NCI-H446 (cell line): ENCODE measurements at places on chromosomes 1 and 21.

DNA sequence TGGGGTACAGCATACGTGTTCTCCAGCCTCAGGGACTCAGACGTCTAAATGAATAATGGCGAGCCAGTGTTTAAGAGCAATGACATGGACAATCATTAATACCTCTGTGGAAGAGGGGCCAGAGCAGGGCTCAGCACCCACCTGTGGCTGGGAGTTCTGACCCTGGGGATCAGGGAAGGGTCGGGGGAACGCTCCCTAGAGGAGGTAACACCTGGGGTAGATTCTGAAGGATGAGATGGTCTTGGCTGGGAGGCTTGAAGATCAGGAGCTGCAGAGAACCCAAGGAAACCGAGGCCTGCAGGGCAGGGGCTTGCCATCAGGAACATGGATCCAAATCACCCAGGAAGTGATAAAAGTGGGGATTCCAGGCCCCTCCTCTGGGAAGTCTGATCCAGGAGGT, 138.2 kb upstream of the RUNX3 start:
- no peak for DNase-seq

- no peak for DNase-seq
Measured at GRCh38 chr1:244074559-244075171, 23.6 kb downstream of the ZBTB18 start.

- DNase-seq, result no peak
Measured at GRCh38 chr1:236748268-236748870, 46.7 kb upstream of the MTR start.

DNA sequence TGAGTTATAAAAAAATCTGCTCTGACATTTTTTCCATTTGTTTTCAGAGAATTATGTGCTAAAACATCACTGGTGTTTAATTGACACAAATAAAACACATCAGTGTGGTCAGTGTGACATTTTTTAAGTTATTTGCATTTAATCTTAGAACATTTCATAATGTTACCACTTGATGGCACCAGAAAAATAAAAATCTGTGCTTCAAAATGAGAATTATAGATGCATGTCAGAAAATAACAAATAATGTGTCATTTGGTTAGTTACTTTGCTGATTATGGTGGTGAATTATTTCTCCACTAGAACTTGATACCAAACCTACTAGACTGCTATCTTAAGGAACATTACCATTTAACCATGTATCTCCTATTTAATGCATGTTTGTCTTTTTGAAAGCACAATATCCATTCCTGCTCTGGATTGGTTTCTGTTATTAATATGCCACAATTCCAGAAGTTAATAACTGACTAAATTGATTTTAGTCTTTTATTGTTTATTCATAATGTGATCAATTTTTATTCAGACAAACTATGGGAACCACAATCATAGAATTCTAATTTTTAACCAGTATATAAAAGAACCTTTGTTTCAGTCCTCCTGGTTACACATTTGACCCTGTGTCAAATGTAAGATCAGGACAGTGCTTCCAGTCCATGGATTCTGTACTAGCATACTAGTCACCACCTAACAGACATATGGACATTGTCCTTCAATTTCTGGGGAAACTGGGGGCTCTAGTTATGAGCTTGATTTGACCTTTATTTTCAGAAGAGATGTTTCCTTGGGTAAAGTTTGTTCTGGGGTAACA, 81.0 kb downstream of the RPS6KC1 start:
- no peak for DNase-seq

GRCh38 chr1:185441605-185442004, 124.6 kb upstream of the IVNS1ABP start:
- DNase-seq, result no peak

DNA sequence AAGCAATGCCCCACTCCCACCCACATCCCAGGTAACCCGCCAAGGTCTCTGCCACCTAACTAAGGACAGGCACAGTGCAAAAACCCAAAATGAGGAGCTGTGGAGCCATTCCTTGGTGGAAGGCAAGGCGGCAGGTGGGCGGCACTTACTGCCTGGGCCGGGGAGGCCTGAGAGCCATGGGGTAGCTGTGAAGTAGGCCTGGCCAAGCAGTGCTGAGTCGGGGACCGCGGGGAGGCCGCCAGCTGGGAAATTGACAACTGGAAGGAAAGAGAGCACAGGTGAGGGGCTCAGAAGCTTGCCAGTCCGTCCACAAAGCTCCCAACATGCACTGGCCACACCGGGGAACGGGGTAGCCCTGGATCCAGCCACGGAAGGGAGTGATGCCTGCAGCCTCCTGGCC, 85.3 kb downstream of the NPHP4 start:
- DNase-seq, result no peak

GRCh38 chr1:223209293-223209898, 66.3 kb upstream of the TLR5 start:
- DNase-seq, result no peak

- no peak for DNase-seq
Measured at GRCh38 chr1:89894210-89895201, 73.7 kb downstream of the LRRC8D start.

GRCh38 chr1:22253012-22253790, 110.3 kb upstream of the WNT4 start:
- no peak for DNase-seq

- peak; percentile 67 for DNase-seq
Measured at GRCh38 chr1:112704934-112705627, 1.8 kb downstream of the RHOC start.

GRCh38 chr1:91803847-91804545, 82.0 kb downstream of the TGFBR3 start:
- DNase-seq, result no peak

GRCh38 chr1:183914891-183915290, 110.0 kb downstream of the RGL1 start:
- DNase-seq, result no peak

DNA sequence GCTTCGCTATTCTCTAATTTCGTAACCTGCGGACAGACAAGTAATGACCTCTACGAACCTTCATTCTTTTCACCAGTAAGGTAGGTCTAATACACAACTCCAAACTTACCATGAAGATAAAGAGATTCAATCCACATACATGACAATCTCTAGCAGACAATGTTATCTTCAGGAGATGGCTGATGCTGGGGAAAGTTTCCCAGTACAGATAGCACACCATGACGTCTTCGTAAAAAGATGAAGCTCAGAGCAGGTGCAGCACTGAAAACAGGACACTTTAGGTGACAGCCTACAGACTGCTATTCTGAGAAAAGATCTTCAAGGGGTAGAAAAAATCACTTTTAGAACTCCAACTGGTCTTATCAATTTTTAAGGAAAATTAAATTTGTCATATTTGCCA, 41.3 kb downstream of the ZNF281 start:
- DNase-seq, result no peak

DNA sequence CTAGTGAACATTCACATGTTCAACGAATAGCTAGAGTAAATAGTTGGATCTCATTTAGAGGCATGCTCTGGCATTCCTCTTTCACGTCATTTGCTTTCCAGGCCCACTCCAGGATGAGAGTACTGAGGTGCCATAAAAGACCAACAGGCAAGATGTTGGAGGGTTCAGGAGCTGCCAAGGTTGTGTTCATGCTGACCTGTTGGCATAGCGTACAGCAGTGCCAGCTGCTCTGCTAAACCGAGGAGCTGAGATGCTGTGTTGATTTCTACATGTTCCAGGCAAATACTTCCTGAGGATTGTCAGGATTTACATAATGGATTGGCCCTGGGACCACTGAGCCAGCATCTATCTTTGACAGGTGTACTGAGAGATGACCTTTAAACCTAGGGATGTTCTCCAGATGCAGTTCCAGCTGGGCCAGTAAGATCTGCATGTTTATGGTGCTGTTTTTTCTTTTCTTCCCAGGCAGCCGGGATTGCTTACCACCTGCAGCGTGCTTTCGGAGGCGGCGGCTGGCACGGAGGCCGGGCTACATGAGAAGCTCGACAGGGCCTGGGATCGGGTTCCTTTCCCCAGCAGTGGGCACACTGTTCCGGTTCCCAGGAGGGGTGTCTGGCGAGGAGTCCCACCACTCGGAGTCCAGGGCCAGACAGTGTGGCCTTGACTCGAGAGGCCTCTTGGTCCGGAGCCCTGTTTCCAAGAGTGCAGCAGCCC, 66.9 kb downstream of the DISC1 start:
- peak; percentile 88 for DNase-seq

DNA sequence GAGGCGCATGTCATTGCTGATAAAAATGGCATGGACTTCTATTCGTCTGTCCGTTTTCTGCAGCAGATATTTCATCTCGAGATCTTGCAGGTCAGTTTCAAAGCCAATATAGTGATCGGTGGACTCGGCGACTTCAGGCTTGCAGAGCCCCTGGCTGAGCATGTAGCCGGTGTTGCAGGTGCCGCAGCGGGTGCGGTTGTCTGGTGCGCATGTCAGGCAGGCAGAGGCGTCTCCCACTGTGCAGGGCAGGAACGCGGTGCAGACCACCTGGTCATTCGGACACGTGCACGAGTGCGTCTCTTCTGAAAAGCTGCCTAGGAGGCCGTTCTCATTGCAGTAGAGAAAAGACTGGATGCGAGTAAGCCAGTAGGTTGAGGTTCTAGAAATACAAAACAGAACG, 378.9 kb downstream of the BRINP3 start:
- DNase-seq, result no peak

GRCh38 chr21:45166931-45167330, 92.6 kb downstream of the ADARB1 start:
- no peak for DNase-seq

- DNase-seq, result no peak
Measured at GRCh38 chr1:39524171-39524570, 32.7 kb downstream of the BMP8A start.

- DNase-seq, result no peak
Measured at GRCh38 chr21:36048357-36048756, 12.0 kb downstream of the SETD4 start.

- no peak for DNase-seq
Measured at GRCh38 chr1:30085811-30086770, 637.3 kb downstream of the MATN1 start.

GRCh38 chr21:34948157-34948556, 100.9 kb downstream of the RUNX1 start:
- no peak for DNase-seq

GRCh38 chr1:243931957-243932356, 81.9 kb upstream of the AKT3 start:
- no peak for DNase-seq

GRCh38 chr1:147241934-147242448, 493 bp upstream of the CHD1L start:
- no peak for DNase-seq

DNA sequence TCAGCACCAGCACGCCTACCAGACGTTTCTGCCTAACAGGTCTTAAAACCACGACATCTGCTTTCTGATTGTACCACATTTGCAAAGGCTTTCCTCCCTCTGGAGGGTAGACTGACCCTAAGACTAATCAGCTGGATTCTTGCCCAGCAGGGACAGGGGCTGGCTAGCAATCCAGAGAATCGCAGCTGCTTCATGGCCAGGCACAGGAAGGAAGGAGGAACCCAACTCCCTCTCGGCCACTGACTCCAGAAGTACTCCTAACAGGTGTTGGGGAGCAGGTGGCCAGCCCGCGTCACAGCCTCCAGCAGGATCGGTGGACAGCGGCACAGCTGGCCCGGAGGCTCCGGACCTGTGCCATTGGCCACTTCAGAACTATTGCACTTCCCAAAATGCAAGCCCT, 180.8 kb downstream of the NPHP4 start:
- no peak for DNase-seq

DNA sequence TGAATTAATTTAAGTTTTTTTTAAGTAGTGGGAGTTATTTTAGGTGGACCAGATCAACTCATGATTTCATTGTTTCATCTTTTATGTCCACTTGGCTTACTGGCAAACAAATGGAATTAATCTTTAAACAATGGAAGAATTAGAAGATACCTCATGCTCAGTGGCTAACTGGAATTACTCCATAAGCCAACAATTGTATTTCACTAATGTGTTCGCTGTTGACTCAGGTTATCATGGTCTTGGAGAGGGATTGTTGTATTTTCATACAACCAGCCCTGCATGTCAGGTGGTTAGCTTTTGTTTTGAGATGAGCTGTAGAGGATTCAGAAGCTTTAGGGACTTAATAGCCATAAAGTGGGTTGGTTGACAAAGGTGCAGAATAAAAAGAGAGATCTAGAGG, 57.2 kb upstream of the HMCN1 start:
- no peak for DNase-seq

- DNase-seq, result no peak
Measured at GRCh38 chr1:110208916-110209645, 1.0 kb upstream of the KCNC4 start.

DNA sequence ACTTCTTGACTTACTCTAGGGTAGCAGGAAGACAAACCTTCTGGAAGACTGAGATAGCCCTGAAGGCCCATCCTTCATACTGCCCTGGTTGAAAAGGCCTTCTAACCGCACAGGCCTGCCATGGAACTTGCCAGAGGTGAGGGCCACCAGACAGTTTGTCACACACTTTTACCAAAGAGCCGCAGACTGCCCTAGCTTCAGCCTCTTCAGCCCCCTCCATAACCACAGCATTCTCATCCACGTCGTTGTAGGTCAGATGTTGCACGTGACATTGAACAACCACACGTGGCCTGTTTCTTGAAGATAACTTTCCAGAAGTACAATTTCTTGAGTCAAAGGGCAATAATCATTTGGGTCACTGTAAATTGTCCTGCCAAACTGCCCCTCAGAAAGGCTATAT, 18.9 kb downstream of the ZNF362 start:
- no peak for DNase-seq

DNA sequence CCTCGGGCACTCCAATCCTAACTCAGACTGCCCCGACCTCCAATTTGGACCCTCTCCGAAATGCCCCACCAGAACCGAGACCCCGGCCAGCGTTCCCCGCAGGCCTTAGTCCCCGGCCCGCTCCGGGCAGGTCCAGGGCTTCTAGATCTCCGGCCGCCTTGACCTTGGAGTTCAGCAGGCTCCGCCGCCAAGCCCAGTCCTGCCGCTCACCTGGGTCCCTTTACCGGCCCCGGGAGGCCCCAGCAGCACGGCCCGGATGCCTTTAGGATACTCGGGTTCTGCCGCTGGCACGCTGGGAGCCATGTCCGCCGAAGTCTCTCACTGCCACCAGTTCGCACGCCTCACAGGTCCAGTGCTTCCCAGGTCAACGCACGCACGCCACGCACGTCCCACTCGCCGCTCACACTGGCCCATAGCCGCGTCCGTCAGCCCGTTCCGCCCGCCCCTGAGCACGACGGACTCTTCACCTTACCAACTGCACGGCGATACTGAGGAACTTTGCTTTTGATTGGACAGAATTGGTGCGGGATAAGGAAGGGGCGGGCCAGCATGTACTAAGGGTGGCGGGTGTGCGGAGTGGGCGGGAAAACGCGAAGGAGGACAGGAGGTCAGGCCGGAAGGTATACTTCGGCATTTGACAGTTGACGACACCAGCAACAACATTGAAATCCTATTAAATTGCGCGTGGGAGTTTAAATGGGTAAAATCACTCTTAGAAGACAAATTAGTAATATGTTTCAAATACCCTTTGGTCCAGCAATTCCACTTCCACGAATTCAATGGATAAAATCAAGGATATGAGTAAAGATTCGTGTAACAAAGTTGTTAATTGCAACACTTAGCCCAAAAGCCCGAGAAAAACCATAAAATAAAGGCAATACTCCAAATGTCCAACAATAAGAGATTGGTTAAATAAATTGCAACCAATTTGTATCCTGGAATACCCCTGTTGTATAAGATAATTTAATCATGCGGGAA, at the start of gene AK2:
AK2 (minus strand) TSS at position 358 of the 978 bp plus-strand sequence; CDS start at position 303, 55 bp downstream.
- peak; percentile 97 for DNase-seq

- no peak for DNase-seq
Measured at GRCh38 chr1:112296908-112297307, 99.1 kb upstream of the CTTNBP2NL start.
